T-cell (primary cell): ENCODE measurements at places on chromosomes 2 and 18. TPM values are rescaled to one million over a fixed set of nuclear protein-coding genes. Genes with fewer than 3 reads are reported as not detected.

DNA sequence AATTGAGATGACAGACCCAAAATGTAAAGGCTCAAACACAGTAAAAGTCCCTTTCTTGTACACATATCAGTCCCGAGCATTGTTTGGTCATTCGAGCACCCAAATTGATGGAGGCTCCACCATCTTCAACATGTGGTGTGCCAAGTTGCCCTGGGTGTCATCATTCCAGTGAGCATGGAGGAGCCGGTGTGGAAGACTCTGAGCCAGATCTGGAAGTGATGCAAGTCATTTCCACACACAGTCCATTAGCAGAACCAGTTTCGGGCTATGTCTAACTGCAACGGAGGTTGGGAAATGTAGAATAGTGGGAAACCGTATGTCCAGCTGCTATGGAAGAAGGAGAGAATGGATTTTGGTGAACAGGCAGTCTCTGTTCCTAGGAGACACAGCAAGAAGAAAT is 40.9 kb upstream of the BZW1 start:
- H3K27ac ChIP-seq: no peak overlapping the region
- no peak for DNase-seq
- no peak overlapping the region for H3K4me3 ChIP-seq
- H3K4me1 ChIP-seq: no peaks in the 10 kb centered on the region
- H3K27me3 ChIP-seq: no peaks in the 10 kb centered on the region

- H3K36me3 ChIP-seq: no peaks in the 10 kb centered on the region
- no peaks in the 10 kb centered on the region for H3K27me3 ChIP-seq
- no peak overlapping the region for H3K27ac ChIP-seq
- no peaks in the 10 kb centered on the region for H3K4me1 ChIP-seq
These were observed 206.9 kb downstream of the ICOS start for GRCh38 chr2:204143216-204144014.

DNA sequence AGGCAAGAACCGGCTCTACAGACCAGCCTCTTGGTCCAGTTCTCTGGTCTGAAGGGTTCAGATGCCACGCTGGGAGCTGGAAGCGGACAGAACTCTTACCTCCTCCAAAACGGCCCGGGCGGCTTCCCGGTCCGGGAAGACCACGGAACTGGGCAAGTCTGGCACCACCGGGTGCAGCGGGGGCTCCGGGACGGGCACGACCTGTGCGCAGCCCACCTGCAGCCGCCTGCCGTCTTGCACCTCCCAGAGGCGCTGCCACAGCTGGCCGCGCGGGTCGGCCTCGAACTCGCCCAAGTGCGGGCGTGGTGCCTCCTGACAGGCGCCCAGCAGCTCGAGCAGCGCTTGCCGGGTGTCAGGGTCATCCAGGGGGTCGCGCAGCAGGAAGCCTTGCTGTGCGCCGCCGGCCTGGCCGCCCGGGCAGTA is 773 bp downstream of the CMPK2 start:
- peak overlapping the region; percentile 30 for H3K4me3 ChIP-seq
- H3K27me3 ChIP-seq: no peaks in the 10 kb centered on the region
- DNase-seq: peak; percentile 11
- H3K36me3 ChIP-seq: peaks cover 5% of the 10 kb centered on the region
- no peak overlapping the region for H3K27ac ChIP-seq

C2orf92 gene
- 15.3 TPM for total RNA-seq

CD8B2 gene
- 1.7 TPM for total RNA-seq

- H3K36me3 ChIP-seq: no peaks in the 10 kb centered on the region
- H3K27me3 ChIP-seq: peaks cover 12% of the 10 kb centered on the region
- DNase-seq: no peak
- H3K27ac ChIP-seq: no peak overlapping the region
- H3K4me1 ChIP-seq: no peaks in the 10 kb centered on the region
These were observed 111.1 kb downstream of the CYP26B1 start for GRCh38 chr2:72036595-72036994.

GTF2A1L gene
- total RNA-seq: not detected

GRCh38 chr2:158154596-158154995 is 52.9 kb downstream of the UPP2 start:
- no peaks in the 10 kb centered on the region for H3K36me3 ChIP-seq
- peaks cover 3% of the 10 kb centered on the region for H3K27me3 ChIP-seq
- no peak for DNase-seq
- no peak overlapping the region for H3K4me3 ChIP-seq
- H3K27ac ChIP-seq: no peak overlapping the region

GRCh38 chr18:2515908-2516625 is 55.2 kb downstream of the METTL4 start:
- no peak for DNase-seq
- no peak overlapping the region for H3K4me3 ChIP-seq
- no peak overlapping the region for H3K27ac ChIP-seq
- H3K4me1 ChIP-seq: peaks cover 5% of the 10 kb centered on the region
- H3K27me3 ChIP-seq: no peaks in the 10 kb centered on the region
- no peaks in the 10 kb centered on the region for H3K36me3 ChIP-seq

PRKAG3 gene
- total RNA-seq: not detected

GRCh38 chr18:74446631-74447403 is 10.3 kb downstream of the DIPK1C start:
- no peak for DNase-seq
- no peaks in the 10 kb centered on the region for H3K27me3 ChIP-seq
- no peaks in the 10 kb centered on the region for H3K36me3 ChIP-seq
- H3K27ac ChIP-seq: no peak overlapping the region
- no peaks in the 10 kb centered on the region for H3K4me1 ChIP-seq

EXOC6B gene
- total RNA-seq: 16.0 TPM

SCYGR4 gene
- not detected for total RNA-seq

- DNase-seq: no peak
- no peaks in the 10 kb centered on the region for H3K36me3 ChIP-seq
- no peak overlapping the region for H3K27ac ChIP-seq
- no peak overlapping the region for H3K4me3 ChIP-seq
- peaks cover 3% of the 10 kb centered on the region for H3K27me3 ChIP-seq
These were observed 121.7 kb upstream of the TACR1 start for GRCh38 chr2:75320898-75321598.

DNA sequence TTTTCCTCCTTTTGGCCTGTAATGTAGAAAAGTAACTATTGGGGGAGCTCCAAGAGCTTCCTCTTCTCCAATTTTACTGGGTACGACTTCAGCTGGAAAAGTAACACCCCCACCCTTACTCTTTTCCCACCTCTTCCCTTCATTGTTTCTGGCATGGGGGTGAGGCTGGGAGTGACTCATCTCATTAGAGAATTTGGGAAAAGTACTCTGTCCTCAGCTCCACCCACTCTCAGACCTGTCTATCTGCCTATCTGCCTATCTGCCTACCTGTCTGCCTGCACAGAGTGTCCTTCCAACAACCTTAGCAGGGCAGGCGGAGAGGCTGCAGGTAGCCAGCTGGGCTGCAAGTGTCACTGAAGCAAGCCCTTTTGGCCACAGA is 93.6 kb downstream of the EPHA4 start:
- H3K36me3 ChIP-seq: peaks cover 5% of the 10 kb centered on the region
- H3K27ac ChIP-seq: no peak overlapping the region
- H3K27me3 ChIP-seq: no peaks in the 10 kb centered on the region
- DNase-seq: no peak
- no peaks in the 10 kb centered on the region for H3K4me1 ChIP-seq
- H3K4me3 ChIP-seq: no peak overlapping the region

GRCh38 chr2:20649976-20650375 is 922 bp downstream of the HS1BP3 start:
- H3K4me1 ChIP-seq: peaks cover 4% of the 10 kb centered on the region
- DNase-seq: no peak
- peaks cover 8% of the 10 kb centered on the region for H3K36me3 ChIP-seq
- no peaks in the 10 kb centered on the region for H3K27me3 ChIP-seq
- no peak overlapping the region for H3K27ac ChIP-seq
- peak overlapping the region; percentile 81 for H3K4me3 ChIP-seq

DNA sequence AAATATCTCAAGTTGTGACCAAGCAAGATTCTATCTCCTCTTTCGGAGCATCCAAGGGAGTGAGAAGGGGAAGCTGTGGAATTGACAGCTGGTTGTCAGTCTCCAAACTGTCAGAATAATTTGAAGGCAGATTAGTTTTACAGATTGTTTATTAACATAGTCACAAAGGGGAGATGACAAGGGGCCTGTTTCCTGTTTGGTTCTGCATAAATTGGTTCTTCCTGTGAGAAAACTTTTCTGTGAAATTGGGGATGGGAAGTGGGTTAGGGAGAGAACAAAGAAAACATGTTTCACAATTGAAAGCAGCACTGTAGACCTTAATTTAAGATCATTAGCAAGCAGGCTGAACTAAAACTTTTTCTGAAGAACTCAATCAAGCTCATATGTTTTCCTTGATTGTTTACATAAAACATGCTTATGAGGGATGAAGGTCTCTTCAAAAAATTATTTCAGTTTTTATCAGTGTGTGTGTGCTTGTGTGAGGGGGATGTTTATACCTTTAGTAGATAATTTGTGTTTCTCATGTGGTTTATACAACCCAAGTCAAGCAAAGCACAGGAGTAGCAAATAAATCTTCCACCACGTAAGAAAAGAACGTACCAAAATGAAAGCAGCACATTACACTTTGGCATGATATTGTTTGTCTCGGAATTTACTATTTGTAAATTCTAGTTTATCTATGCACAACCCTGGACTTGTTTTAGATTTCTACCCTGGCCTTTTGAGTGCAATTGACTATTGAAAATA is 604.9 kb upstream of the CDH2 start:
- H3K4me1 ChIP-seq: peaks cover 17% of the 10 kb centered on the region
- peak overlapping the region; percentile 35 for H3K27ac ChIP-seq
- H3K27me3 ChIP-seq: no peaks in the 10 kb centered on the region
- H3K4me3 ChIP-seq: no peak overlapping the region
- H3K36me3 ChIP-seq: no peaks in the 10 kb centered on the region
- no peak for DNase-seq

FLACC1 gene
- total RNA-seq: 5.3 TPM

GRCh38 chr2:3126171-3126910 is 251.3 kb downstream of the EIPR1 start:
- H3K4me1 ChIP-seq: no peaks in the 10 kb centered on the region
- DNase-seq: peak; percentile 18
- no peaks in the 10 kb centered on the region for H3K36me3 ChIP-seq
- H3K27ac ChIP-seq: no peak overlapping the region

DNA sequence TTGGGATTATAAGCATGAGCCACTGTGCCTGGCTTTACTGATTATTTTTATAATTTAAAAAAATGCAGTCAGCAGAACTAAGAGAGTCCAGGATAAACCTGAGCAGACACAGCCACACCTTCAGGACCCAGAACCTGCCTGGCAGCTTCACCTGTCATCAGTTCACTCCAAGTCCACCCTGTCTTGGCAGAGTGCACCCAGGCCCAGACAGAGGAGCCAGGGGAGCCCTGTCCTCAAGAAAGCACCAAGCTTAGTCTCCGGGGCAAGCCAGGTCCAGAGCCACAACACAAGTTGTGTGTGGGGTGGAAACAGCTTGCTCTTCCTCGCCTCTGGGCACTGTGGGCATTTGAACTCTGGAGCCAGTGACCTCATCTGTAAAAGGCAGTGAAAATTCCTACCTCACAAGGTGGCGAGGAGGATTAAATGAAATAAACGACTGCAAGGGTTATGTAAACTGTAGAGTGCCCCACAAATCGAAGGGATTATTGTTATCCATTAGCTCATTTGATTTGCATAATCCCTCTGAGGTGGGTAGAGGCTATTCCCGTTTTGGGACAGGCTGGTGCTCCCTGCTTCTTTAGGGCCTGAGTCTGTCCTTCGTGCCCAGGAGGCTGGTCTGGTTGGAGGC is 24.7 kb downstream of the MYCN start:
- DNase-seq: no peak
- peaks cover 24% of the 10 kb centered on the region for H3K4me1 ChIP-seq
- H3K27ac ChIP-seq: peak overlapping the region; percentile 44
- H3K27me3 ChIP-seq: no peaks in the 10 kb centered on the region
- H3K36me3 ChIP-seq: no peaks in the 10 kb centered on the region
- H3K4me3 ChIP-seq: no peak overlapping the region

GRCh38 chr2:18483896-18484295 is 76.6 kb downstream of the RDH14 start:
- no peaks in the 10 kb centered on the region for H3K36me3 ChIP-seq
- H3K4me3 ChIP-seq: no peak overlapping the region
- H3K27ac ChIP-seq: no peak overlapping the region
- DNase-seq: no peak
- no peaks in the 10 kb centered on the region for H3K4me1 ChIP-seq
- H3K27me3 ChIP-seq: peaks cover 3% of the 10 kb centered on the region

CXCR1 gene
- total RNA-seq: 0.12 TPM

DNA sequence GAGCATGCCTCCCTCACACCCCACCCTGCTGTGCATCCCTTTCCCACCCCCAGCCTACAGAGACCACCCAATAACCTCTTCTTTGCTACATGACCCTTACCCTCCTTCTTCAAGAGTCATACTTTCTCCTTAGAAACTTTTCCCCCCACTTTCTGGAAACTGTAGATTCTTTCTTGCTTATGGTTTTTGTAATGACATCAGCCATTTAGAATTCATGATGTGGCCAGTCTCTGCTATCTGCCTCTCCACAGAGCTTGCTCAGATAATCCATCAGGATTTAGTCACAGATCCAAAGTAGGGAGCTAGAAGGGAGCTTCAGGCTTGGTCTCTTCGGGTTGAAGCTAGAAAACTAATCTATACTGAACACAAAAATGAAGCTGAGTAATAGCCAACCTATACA is 36.5 kb downstream of the GALM start:
- no peak for DNase-seq
- H3K36me3 ChIP-seq: peaks cover 3% of the 10 kb centered on the region
- H3K27me3 ChIP-seq: no peaks in the 10 kb centered on the region
- H3K4me3 ChIP-seq: no peak overlapping the region
- H3K4me1 ChIP-seq: peaks cover 34% of the 10 kb centered on the region

DNA sequence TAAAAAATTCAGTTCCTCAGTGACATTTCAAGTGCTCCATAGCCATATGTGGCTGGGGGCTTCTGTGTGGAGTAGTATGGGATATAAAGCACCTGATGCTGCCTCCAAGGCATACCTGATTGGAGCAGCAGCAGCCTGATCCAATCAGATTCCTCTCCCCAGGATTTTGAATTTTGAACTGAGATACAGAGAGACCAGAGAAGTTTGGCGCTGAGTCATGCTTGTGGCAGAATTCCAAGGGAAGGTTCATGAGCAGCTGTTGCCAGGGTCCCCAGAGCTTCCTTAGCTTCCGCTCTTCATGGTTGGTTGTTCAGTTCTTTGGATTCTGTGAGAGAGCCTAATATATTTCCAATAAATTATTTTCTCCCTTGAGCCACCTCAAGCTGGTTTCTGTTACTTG is 29.0 kb upstream of the CFAP36 start:
- no peak overlapping the region for H3K27ac ChIP-seq
- H3K4me3 ChIP-seq: no peak overlapping the region
- H3K27me3 ChIP-seq: no peaks in the 10 kb centered on the region
- no peaks in the 10 kb centered on the region for H3K4me1 ChIP-seq
- DNase-seq: no peak

DNA sequence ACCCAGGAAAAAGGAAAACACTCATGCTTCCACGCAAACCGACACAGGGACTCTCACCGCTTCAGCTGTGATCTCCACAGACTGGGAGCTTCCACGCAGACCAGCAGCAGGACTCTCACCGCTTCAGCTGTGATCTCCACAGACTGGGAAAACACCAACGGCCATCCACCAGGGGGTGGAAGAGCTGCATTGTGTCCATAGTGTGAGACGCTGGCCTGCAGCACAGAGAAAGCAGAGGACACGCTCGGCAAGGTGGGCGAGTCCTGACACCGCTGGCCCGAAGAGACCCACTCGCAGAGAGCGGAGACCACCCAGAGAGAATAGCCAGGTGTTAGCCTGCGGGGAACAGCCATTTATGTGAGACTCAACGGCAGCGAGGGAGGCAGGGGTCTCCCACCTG is 42.5 kb upstream of the NFATC1 start:
- DNase-seq: no peak
- no peak overlapping the region for H3K4me3 ChIP-seq
- H3K4me1 ChIP-seq: no peaks in the 10 kb centered on the region
- H3K36me3 ChIP-seq: peaks cover 34% of the 10 kb centered on the region

- no peaks in the 10 kb centered on the region for H3K36me3 ChIP-seq
- peak; percentile 51 for DNase-seq
- peaks cover 22% of the 10 kb centered on the region for H3K4me1 ChIP-seq
- H3K27me3 ChIP-seq: no peaks in the 10 kb centered on the region
- peak within 1 kb of the TSS; percentile 80 for H3K4me3 ChIP-seq
These were observed at the start of gene FBXO41 for GRCh38 chr2:73284296-73285158. Gene FBXO41 (minus strand): TSS chr2:73284478. CDS start chr2:73269630, 14,848 bp downstream.
